ENCODE measurements at places on chromosomes 11 and 22. TPM values are rescaled to one million over a fixed set of nuclear protein-coding genes. Genes with fewer than 3 reads are reported as not detected.

Gene FGF4
- not detected for total RNA-seq

Gene C11orf71
- 3.2 TPM for total RNA-seq

Gene APOBEC3B
- total RNA-seq, result 30.1 TPM

Gene C11orf86
- total RNA-seq, result 44.1 TPM

Gene NPAS4
- not detected for total RNA-seq

Gene CHRM1
- 0.08 TPM for total RNA-seq

Gene MRPL49
- 68.8 TPM for total RNA-seq

Gene TMEM45B
- not detected for total RNA-seq

Gene RFPL1
- not detected for total RNA-seq

Gene CCDC188
- total RNA-seq, result not detected

Gene TNNI2
- total RNA-seq, result not detected

Gene TUBA8
- 1.00 TPM for total RNA-seq

Gene SERPING1
- 0.91 TPM for total RNA-seq

Gene UCP3
- 1.3 TPM for total RNA-seq

Gene PTH
- not detected for total RNA-seq

Gene NFAM1
- not detected for total RNA-seq

Gene OR51B2
- total RNA-seq, result not detected

Gene OSBP2
- total RNA-seq, result 9.2 TPM

Gene MS4A10
- total RNA-seq, result not detected

Gene ALG12
- total RNA-seq, result 6.0 TPM

Gene IGF2
- 2.3 TPM for total RNA-seq

Gene MUC5AC
- total RNA-seq, result 1.4 TPM

Gene THY1
- total RNA-seq, result 18.8 TPM
